ENCODE measurements at places on chromosomes 4 and X. TPM values are rescaled to one million over a fixed set of nuclear protein-coding genes. Genes with fewer than 3 reads are reported as not detected.

DNA sequence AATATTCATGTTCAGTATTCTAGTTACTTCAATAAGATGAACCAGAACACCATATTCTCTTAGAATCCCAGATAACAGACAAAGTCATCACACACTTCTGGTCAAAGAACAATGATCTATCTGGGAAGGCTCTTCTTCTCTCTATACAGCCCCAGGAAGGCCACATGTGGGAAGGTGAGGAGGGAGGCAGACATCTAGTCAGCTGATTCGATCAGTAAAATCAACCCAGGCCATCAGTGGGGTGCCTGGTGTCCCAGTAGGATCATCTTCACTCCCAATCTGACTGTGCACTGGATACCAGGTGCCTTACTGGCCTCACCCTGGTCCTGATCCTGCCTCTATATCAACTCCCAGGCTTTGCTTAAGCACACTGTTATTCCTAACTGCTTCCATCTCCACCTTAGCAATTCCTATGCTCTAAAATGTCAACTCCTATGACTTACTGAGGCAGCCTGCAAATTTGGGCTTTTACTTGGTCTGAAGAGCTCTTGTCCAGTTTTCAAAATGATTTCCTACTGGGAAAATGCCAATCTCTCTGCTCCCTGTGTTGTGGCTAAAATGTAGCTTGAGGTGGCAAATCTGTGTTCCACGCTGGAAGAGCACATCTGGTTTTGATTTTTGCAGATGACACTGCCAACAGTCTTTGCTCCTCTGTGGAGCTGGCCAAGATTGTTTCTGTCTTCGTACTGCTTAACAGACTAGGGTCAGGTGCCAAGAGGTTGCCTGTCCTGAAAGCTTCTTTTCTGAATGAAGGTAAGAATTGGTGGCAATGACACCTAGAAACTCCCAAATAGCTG lies 128.7 kb downstream of the MGST2 start:
- DNase-seq = no peak

DNA sequence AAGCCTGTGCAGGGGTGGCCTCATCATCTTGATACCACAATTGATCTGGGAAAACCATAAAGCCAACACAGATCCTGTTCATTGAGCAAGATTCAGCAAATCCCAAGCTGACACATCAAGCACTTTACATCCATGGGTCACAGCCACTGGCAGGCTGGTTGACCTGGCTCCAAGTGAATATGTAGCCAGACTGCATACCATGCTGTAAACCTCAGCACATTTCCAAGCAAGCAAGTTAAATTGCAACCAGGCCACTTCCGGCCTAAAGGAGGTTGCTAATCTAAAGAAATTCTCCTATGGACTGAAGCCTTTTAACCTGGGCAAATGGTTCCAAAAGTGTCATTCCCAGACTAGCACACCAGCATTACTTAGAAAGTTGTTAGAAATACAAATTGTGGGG lies 54.4 kb upstream of the USP26 start:
- no peak for DNase-seq

DNA sequence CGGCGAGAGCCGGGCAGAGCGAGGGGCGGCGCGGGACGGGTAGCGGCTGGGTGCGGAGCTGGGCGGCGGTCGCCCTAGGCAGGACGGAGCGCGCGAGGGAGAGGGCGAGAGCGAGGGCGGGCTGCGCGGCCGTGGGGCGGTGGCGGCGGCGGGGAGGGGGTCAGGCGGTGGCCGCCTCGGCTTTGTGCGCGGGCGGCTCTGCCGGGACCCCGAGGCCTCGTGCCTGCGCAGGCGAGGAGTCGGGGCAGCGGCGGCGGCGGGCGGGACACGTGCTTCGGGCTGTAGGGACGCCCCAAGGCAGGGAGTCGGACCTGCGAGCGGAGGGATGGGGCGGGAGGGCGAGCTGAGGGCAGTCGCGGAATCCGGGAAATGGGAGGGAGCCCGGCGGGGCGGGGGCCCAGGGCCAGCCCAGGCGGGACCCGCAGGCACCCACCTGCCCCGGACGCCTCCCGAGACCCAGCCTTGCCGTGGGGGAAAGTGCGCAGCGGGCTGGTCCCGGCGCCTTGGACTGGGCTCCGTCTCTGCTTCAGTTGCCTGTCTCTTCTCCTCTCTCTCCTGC lies 465 bp downstream of the BMPR1B start:
- peak; percentile 76 for DNase-seq

DNA sequence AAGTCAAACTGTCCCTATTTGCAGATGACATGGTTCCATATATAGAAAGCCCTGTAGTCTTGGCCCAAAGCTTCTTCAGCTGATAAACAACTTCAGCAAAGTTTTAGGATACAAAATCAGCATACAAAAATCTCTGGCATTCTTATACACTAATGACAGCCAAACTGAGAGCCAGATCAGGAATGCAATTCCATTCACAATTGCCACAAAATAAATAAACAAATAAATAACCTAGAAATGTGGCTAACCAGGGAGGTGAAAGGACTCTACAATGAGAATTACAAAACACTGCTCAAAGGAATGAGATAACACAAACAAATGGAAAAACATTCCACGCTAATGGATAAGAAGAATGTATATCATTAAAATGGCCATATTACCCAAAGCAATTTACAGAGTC lies 52.9 kb upstream of the CXCL8 start:
- no peak for DNase-seq

DNA sequence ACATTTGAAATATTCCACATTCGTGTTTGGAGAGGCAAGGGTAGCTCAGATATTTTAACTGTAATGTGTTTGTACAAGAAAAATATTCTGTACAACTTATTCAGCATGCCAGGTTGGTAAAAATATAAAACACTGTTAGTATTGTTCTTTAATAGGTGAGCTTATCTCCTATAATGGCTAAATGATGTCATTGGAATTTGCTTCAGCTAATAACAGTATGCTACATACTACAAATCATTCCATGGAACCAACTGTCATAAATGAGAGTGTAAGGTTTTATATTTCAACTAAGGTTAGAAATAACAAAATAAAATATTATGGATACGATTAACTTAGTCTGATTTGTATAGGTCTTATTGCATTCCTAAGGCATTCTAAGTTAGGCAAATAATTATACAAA lies 206.6 kb downstream of the ADGRL3 start:
- no peak for DNase-seq

DNA sequence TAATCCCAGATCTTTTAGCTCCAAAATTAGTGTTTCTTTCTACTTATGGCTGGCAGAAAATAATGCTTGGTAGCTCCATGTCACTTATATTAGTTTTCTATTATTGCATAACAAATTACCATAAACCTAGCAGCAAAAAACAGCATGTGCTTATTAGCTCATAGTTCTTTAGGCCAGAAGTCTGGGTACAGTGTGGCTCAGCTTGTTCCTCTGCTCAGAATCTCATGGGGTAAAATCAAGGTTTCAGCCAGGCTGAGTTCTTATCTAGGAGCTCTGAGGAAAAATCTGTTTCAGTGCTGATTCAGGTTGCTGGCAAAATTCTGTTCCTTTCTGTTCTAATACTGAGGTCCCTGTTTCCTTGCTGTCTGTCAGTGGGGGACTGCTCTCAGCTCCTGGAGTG lies 101.1 kb downstream of the CT47B1 start:
- DNase-seq = no peak

- no peak for DNase-seq
Observed at GRCh38 chr4:101160792-101161592, 186.3 kb downstream of the PPP3CA start.

- no peak for DNase-seq
Observed at GRCh38 chr4:54281054-54281766, 52.1 kb downstream of the PDGFRA start.

- DNase-seq = no peak
Observed at GRCh38 chrX:42770566-42770965, 7.4 kb downstream of the PPP1R2C start.

GRCh38 chr4:169715826-169716225 lies 41.9 kb downstream of the HPF1 start:
- no peak for DNase-seq

DNA sequence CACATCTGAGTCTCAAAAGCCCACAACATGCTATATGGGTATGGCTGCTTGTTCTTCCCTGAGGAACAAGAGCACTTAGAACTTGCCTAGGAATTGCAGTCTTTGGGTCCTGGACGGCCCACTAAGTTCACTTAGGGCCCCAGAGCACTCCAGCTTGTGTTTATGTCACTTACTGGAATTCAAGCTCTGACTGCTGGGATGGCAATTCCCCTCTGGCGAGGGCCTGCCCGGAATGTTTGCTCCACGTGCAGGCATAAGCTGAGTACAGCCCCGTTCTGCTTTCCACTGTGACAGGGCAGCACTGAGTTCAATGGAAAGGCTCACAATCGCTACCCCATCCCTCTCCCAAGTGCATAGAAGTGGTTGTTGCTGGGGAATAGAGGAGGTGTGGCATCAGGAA lies 25.9 kb upstream of the RASSF6 start:
- DNase-seq = no peak

DNA sequence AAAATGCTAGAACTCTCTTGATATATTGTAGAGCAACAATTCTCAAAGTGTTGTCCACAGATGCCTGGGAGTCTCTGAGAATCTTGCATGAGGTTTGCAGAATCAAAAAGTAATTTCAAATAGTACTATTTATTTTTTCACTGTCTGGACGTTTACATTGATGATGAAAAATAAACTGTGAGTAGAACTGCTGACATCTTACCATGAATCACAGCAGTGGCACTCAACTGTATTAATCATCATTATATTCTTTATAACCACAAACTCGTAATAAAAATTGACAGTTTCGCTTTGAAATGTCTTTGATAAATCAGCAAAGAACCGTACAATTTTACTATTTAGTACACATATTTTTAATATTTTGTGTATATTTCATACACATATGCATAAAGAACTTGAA lies 94.5 kb downstream of the NAF1 start:
- no peak for DNase-seq

GRCh38 chr4:129550281-129550785 lies 454.4 kb downstream of the C4orf33 start:
- no peak for DNase-seq

DNA sequence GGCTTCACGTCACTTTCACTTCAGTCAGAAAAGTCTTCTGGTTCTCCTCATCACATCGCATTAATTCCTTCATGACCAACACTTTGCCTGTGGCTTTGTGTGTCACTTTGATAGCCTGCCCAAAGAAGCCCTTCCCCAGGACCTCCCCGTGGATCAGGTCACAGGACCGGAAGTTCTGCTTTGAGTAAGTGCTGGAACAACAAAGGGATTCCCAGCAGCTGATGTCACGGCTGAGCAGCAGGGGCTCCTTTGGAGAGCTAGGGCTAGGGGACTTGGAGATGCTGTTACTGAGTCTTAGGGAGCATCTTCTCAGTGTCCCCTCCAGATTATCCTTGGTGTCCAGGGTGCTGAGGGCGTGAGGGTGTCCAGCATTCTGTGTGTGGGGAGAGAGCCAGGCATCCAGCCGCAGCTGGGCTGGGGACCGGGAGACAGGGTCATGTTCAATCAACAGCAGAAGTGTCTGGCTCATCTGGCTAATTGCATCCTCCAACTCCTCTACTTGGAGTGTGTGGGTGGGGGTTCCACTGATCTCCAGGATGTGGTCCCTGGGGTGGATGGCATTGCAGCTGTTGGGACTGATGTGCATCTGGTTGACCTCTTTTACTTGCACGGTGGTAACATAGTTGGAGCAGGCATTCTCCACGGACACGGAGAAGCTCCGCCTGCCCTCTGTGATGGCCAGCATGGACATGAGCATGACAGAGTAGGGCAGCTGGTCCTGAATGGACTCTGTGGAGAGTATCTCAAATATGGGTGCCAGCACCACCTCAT lies 39.2 kb upstream of the ARHGAP6 start:
- DNase-seq = no peak

- no peak for DNase-seq
Observed at GRCh38 chr4:149923736-149924135, 108.1 kb upstream of the IQCM start.

- DNase-seq = no peak
Observed at GRCh38 chr4:31923634-31924033, 1203.5 kb downstream of the PCDH7 start.

- no peak for DNase-seq
Observed at GRCh38 chr4:166312166-166312565, 439.1 kb downstream of the TLL1 start.

GRCh38 chr4:15118292-15118691 lies 116.0 kb downstream of the CPEB2 start:
- DNase-seq = no peak

Gene MAPK10
- polyA plus RNA-seq = 4.3 TPM

Gene CTAG2
- 7.9 TPM for polyA plus RNA-seq

Gene TEC
- polyA plus RNA-seq = 1.9 TPM

Gene NDUFB11
- polyA plus RNA-seq = 77.5 TPM

Gene STAP1
- polyA plus RNA-seq = 37.8 TPM

Gene NAT8L
- polyA plus RNA-seq = 0.80 TPM

Gene APBB2
- 8.3 TPM for polyA plus RNA-seq

Gene SPANXN4
- not detected for polyA plus RNA-seq

Gene FRG2
- polyA plus RNA-seq = not detected

Gene TKTL2
- polyA plus RNA-seq = 0.06 TPM

Gene TMPRSS11D
- not detected for polyA plus RNA-seq

Gene RBM46
- 0.04 TPM for polyA plus RNA-seq

Gene PCDH10
- polyA plus RNA-seq = 0.19 TPM

Gene FRAS1
- polyA plus RNA-seq = 0.10 TPM

Gene SEC31A
- 64.7 TPM for polyA plus RNA-seq
